ENCODE measurements at places on chromosomes 4 and X.

DNA sequence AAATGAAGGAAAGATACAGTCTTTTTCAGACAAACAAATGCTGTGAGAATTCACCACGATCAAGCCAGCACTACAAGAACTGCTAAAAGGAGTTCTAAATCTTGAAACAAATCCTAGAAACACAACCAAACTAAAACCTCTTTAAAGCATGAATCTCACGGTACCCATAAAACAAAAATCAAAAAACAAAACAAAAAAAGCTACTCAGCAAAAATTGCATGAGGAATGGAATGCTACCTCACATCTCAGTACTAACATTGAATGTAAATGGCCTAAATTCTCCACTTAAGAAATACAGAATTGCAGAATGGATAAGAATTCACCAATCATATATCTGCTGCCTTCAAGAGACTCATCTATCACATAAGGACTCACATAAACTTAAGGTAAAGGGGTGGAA, 300.1 kb downstream of the NAF1 start:
- DNase-seq: no peak

- no peak for DNase-seq
Measured at GRCh38 chr4:187286525-187286924, 562.9 kb upstream of the FAT1 start.

DNA sequence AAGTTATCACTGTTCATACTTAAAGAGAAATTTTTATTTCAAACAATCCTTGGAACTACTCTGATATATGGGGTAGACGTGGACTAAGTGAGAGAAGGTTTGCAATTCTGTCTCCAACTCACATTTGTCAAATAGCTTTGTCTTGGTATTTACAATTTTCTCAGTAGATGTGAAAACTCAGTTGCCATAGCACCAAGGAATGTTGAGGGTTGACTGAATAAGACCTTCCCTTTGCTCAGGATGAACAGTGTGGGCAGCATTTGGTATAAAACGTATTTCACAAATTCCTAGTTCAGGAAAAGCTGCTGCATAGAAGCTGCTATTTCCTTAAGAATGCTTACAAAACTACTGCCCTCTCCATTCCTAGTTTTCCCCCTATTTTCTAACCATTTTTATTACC, 399.5 kb downstream of the NKX6-1 start:
- DNase-seq: no peak

- DNase-seq: no peak
Measured at GRCh38 chr4:39114436-39114835, 52.4 kb downstream of the KLHL5 start.

DNA sequence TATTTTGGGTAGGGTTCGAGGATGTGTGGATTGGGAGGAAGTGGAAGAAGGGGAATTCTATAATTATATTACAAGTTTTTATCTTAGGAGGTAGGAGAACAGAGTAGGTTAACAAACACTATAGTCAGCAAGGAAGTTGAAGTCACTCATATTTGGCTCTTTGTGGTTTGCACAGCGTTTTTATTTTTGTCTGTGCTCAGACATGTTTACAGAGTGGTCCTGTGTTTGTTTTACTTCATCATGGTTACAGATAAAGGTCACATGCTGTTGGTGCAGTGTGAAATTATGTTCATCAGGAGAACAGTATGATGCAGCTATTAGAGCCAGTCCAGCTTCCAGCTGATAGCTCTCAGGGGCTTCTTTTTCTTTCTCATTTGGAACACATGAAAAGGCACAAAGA, 299.9 kb upstream of the SFRP2 start:
- no peak for DNase-seq

DNA sequence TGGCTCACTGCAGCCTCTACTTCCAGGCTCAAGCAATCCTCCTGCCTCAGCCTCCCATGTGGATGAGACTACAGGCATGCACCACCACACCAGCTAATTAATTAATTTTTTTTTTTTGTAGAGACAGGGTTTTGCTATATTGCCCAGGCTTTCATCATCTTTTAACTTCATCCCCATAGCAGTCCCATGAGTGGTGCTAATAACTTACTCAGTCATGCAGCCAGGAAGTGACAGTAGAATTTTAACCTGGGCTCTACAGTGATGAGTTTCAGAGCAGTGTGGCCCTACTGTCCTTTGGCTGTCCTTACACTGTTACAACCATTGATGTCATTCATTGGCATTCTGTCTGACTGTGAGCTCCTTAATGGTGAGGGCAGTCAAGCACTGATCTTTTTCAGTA, 3.9 kb upstream of the OCIAD2 start:
- no peak for DNase-seq

GRCh38 chrX:114134465-114134864, 449.4 kb upstream of the HTR2C start:
- DNase-seq: no peak

- no peak for DNase-seq
Measured at GRCh38 chrX:124117325-124117724, 155.8 kb downstream of the STAG2 start.

- no peak for DNase-seq
Measured at GRCh38 chr4:120771907-120772306, 150.6 kb downstream of the PRDM5 start.

DNA sequence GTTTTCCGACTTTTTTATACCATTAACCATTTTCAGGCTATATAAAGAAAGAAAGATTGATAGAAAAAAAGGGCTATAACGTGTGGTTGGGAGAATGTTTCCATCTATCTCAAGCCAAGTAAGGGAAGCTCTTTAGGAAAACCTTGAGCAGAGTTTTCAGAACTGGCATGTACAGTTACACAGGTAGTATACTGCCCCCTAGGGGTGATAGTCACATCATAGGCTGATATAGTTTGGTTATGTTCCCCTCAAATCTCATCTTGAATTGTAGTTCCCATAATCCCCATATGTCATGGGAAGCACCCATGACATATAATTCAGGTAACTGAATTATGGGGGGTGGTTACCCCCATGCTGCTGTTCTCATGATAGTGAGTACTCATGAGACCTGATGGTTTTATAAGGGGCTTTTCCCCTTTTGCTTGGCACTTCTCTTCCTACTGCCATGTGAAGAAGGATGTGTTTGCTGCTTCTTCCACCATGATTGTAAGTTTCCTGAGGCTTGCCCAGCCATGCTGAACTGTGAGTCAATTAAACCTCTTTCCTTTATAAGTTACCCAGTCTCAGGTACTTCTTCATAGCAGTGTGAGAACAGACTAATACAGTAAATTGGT, 186.8 kb downstream of the TMA16 start:
- DNase-seq: peak; percentile 19

GRCh38 chr4:76377911-76378310, 43.0 kb downstream of the CCDC158 start:
- DNase-seq: no peak

- DNase-seq: no peak
Measured at GRCh38 chrX:154749856-154750255, 1.0 kb downstream of the GAB3 start.

- DNase-seq: no peak
Measured at GRCh38 chr4:108821351-108821930, 58.6 kb upstream of the ETNPPL start.

DNA sequence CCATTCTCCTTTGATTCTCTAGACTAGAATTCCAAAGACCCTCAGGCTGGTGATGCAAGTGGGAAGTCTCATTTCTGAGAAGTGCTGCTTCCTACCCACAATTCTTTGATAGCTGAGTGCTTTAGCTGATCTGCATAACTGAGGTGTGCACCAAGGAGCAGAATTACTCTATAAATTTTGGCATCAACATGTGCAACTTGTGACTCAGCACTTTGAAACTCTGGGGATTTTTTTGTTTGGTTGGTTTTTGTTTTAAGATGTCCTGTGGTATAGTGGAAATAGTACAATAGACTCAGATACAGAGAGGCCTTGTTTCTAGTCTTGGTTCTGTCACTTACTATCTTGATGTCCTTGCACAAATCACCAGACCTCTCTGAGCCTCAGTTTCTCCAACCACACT, 148.4 kb downstream of the AR start:
- no peak for DNase-seq

- no peak for DNase-seq
Measured at GRCh38 chr4:97238956-97239666, 904.2 kb downstream of the STPG2 start.

- DNase-seq: no peak
Measured at GRCh38 chrX:69618803-69619202, 2.9 kb downstream of the EDA start.

- no peak for DNase-seq
Measured at GRCh38 chr4:143270256-143270838, 66.3 kb upstream of the GAB1 start.

DNA sequence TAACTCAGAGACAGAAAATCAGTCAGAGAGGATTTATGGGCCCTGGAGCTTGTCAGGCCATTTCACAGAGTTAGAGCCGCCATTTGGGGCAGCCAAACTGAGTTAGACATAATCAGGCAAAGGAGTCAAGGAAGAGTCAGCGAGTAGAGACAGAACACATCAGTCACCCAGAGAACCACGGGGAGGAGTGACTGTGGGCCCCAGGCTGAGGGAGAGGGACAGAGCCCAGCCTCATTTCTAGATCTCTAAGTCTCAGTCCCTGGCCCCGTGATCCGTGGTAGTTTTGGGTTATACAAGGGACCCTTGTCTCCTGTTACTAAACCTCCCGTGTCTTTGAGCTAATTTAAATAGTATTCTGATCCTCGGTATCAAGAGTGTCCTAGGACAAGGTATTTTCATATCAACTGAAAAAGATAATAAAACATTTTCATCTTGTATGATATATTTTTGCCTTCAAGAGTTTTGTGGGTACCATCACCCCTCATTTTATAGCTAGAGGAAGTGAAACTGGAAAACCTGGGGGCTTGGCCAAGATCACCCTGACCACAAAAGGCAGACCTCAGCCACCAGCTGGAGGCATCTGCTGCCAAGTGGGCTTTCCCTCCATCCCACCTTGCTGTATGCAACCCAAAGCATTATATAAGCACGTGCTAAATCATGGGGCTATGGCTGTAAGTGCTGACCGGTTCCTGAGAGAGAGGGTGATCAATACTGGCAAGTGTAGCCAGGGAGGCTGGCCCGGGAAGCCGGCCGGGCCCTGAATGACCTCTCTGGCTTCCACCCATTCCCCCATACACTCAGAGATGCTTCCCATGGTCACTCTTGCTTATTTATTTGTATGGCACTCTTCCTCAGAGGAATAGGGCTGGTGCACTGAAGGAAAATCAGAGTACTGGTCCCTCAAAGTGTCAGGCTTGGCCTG, 204.1 kb downstream of the BCOR start:
- DNase-seq: no peak

- no peak for DNase-seq
Measured at GRCh38 chrX:125151146-125151545, 168.5 kb upstream of the TEX13C start.

DNA sequence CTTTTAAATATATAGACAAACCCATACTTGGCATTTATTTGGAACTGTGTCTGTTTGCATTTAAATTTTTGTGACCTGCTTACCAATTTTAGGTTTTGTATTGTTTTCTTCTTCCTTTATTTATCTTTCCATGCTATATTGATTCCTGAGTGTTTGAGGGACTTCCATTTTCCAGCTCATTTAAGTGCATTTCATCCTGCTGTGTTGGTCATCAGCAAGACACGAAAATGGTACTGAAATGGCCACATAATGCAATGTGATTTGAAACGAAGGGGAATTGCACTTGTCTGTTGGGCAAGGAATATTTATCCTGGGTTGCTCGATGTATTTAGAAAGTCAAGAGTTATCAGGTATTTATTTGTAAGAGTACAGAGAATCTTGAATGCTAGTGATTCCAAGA, 524.3 kb upstream of the MAGEB2 start:
- DNase-seq: no peak

DNA sequence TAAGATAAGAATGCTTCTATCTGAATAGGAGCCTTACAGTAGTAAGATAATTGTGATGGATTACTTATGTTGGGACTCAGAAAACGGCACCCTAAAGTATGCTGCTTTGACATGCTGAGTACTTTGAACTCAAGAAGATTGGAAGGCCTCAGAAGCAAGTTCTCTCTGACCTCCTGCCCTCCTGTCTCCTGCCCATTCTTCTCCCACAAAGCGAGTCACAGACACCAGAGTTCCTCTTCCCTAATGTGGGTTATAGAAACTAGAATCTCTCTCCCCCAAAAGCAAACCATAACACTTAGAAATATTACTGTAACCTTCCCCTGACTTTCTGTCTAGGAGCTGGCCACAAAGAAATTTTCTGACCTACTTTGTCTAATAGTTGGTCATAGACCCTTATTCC, 76.5 kb downstream of the DDIT4L start:
- DNase-seq: no peak

DNA sequence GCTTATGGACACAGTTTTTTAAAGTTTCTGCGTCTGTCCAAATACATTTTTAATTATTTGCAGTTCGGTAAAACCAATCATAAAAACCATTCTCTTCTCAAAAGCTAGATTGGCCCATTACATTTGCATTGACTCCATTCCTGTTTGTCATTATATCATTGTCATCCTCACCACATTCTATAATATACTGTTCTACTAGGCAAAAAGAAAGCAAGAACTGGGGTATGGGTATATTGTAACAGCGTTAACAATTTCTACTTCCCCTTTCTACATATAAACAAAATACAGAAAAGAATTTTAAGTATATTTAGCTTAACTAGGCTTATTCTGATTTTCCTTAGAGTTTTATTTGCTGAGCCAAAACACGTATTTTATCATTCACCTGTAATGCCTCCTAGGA, 91.8 kb downstream of the RAP1GDS1 start:
- no peak for DNase-seq

- no peak for DNase-seq
Measured at GRCh38 chr4:163606896-163607691, 112.6 kb downstream of the TMA16 start.

DNA sequence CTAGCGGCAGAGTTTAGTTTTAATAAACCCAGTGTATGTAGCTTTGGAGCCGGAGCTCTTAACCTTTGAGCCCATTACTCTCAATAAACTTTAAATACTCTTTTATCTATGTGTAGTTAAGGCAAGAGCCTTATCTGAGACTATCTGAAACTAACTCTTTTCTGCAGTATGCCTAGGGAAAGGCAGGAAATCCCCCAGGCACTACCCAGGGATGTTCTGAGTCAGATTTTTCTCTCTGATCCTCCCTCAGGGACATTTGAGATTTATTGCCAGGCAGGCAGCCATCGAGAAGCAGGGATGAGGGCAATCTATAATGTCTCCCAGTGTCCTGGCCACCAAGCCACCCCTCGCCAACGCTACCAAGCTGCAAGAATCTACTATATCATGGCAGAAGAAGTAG, 39.1 kb downstream of the HEPH start:
- no peak for DNase-seq

- no peak for DNase-seq
Measured at GRCh38 chr4:17258106-17258505, 253.8 kb downstream of the QDPR start.
